ENCODE measurements at places on chromosomes 6 and 20.

GRCh38 chr6:160042788-160043301 lies 74.0 kb downstream of the IGF2R start:
- peak; percentile 77 for DNase-seq

DNA sequence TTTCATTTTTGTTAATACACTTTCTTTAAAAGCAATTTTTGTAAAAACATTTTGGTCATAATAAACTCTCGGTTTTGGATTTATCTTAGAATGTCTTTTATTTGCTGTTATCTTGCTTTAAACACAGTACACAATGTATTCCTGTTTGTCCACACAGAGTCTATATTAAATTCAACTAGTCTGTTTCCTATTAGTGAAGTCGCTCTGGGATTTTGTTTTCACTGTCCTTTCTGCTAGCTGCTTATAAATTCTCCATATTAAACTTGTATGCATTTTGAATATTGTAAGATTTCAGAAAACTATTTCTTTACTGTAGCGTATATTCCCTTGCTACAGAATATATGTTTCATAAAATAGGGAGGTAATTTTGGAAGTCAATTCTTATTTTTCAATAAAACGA lies 630.2 kb downstream of the HDGFL1 start:
- DNase-seq = no peak

DNA sequence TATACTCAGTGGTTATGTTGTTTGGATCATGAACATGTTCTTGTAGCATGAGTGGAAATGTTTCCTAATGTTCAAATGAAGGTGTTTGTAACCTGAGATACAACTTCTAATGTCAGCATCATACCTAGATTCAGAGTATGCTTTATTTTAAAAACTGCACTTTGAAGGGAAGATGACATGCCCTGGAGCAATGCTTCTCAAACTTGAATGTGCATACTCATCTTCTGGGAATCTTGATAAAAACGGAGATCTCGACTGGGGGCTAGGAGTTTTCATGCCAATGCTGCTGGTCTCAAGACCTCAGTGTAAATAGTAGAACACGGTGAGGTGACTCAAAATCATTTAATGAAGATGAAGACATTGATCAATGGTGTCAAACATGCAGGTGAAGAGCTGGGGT lies 440.0 kb upstream of the NOX3 start:
- DNase-seq = no peak

DNA sequence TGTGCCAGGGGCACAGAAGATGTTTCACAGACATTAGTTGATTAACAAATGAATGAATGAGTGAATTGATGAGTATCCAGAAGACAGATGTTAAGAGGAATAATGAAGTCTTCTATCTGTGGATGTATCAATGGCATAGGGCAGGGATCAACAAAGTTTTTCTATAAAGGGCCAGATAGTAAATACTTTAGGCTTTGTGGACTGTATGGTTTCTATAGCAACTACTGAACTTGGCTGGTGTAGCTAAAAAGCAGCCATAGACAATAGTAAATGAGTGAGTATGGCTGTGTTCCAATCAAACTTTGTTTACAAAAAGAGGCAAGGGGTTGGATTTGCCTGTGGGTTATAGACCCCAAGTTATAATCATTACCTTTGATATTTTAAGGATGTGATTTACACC lies 144.0 kb downstream of the PRL start:
- DNase-seq = no peak

- peak; percentile 89 for DNase-seq
Measured at GRCh38 chr20:37534401-37535157, 6.9 kb upstream of the BLCAP start.

- DNase-seq = peak; percentile 24
Measured at GRCh38 chr6:14412026-14412425, 294.5 kb downstream of the CD83 start.

GRCh38 chr20:51122931-51123658 lies 100.2 kb upstream of the KCNG1 start:
- DNase-seq = no peak

DNA sequence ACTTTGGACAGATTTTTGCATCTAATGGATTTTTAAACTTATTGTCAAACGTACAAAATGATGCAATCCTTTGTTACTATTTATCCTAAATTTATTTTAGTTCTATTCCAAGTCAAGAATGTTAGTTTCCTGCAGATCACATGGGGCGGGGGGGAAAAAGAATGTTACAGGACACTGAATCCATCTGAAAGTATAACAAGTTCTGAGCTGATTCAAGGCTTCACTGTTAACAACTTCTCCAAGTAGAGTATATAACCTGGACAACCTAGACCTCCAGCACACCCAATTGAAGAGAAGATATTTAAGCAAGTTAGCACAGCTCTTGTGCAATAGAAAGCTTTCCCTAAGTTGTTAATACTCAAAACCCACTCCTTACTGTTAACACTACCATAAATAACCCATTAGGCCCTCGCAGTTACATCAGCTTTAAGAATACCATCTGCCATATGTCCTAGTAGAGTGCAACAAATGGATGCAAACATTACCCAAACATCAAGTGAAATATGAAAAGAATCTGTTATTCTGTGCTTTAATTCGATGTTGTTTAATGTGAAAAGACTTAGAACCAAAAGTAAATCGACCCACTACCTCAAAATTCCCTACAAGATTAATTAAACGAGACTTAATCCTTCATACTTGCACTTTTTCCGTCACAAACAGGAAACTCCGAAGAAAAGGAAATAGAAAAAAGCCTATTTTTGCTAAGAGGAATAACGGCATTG lies 1.3 kb downstream of the SEC63 start:
- peak; percentile 62 for DNase-seq

DNA sequence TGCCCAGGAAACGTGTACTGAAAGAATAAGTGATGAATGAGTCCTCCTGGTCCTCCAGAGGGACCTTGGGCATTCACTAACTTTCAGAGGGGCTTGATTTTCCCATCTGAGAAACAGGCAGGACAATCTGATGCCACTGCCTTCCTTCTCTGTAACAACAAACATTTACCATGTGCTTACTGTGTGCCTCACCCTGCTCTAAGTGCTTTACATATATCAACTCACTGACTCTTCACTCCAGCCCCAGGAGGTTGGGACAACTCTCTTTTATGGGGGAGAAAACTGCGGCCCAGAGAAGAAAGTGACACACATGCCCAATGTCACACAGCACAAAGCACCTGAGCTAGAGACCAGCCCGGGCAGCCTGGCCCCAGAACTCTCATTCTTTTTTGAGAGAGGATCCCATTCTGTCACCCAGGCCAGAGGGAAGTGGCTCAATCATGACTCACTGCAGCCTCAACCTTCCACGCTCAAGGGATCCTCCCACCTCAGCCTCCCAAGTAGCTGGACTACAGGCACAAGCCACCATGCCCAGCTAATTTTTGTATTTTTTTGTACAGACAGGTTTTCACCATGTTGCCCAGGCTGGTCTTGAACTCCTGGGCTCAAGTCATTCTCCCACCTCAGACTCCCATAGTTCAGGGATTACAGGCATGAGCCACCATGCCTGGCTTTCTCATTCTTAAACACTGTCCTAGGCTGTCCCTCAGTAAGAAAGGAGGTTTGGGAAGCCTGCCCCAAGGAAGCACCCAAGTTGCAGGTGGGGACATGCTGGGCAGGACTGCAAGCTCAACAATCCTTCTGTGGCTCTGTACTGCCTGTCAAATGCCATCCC lies 38.0 kb downstream of the NOL4L start:
- DNase-seq = no peak

DNA sequence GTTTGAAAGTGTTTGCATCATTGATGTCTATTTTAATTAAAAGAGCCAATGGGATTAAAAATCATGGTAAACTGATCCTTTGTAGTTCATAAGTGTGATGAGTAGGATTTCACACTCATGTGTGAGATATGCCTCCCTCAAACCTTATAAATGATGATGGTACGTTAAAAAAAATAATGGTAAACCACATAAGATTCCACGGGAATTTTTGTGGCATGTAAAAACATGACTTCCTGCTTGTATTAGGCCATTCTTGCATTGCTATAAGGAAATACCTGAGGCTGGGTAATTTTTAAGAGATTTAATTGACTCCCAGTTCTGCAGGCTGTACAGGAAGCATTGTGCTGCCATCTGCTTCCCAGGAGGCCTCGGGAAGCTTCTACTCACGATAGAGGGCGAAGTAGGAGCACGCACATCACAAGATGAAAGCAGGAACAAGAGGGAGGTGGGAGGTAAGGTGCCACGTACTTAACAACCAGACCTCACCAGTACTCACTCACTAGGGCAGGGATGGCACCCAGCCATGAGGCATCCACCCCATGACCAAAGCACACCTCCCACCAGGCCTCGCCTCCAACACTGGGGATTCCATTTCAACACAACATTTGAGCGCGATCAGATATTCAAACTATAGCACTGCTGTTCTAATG lies 187.6 kb upstream of the QKI start:
- DNase-seq = no peak

DNA sequence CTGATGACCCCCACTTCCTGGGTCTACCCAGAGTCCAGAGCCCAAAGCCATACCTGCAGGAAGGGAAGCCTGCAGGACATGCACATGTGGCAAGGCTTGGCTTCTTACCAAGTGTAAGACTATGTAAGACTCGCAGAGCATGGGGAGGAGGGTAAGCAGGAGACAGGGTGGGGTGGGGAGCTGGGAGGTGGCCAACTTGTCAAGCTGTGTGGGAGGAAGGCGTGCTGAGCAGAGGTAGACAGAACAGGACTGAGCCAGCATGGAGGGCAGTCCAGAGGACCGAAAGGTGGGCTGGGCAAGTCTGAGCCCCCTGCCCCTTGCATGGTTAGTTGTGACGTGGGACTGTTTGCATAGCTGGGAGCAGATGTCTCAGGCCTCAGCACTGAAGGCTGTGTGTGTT lies 53.4 kb upstream of the RNF24 start:
- no peak for DNase-seq

DNA sequence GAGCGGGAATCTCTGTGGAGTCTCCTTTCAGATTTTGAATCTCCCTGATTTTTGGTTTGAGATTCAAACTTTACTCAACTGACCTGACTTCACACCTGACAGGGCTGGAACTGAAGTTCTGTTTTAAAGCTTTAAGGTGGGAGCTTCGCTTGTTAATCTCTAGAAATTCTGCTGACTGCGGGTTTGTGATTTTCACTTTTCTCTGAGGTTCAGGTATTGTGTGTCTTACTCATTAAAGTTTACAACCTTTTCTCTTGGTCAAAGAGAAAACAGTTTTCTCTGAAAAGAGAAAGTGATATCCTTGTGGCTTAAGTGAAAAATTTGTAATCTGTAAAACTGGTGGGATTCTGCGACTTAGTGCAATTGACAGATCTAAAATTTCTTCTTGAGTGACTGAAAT lies 20.7 kb upstream of the IGF2R start:
- no peak for DNase-seq

- no peak for DNase-seq
Measured at GRCh38 chr20:25338112-25339023, 52.3 kb downstream of the ABHD12 start.

GRCh38 chr6:159110748-159111147 lies 58.5 kb upstream of the FNDC1 start:
- no peak for DNase-seq

GRCh38 chr20:45098103-45098773 lies 2.7 kb downstream of the KCNS1 start:
- no peak for DNase-seq

- peak; percentile 98 for DNase-seq
Measured at GRCh38 chr6:113564371-113565171, 292.6 kb upstream of the MARCKS start.

DNA sequence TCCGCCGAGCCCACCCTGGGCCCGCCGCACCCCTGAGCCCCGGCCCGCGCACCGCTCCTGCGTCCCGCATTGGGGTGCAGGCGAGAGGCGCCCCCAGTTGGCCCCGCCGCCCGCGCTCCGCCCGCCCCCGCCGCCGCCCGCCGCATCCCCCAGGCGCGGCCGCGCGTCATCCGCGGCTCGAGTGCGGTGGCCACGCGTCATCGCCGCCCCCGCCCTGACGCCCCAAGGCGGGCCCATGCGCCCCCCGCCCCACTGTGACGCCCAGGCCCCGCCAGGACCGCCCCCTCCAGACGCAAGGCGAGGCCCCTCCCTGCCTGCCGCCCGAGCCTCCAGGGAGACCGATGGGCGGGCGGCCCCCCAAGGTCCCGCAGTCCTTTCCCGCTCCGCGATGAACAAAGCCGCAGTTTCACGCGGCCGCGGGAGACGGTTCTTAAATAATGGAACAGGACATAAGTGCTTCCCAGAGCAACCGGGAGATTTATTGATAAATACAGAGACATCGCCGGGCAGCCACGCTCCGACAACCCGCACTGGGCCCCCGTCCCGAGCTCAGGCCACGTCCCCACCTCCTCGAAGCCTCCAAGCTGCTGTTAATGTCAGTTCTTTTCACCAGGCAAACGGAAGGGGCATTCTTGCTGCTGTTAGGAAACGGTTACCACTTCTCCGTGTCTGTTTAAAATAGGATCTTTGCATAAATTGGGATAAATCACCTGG lies at the start of gene ANKRD60:
TSS of gene ANKRD60 (minus strand) at position 170 of the 714 bp plus-strand sequence. CDS start at position 170, 0 bp downstream.
- peak; percentile 34 for DNase-seq

- DNase-seq = no peak
Measured at GRCh38 chr6:160328447-160328846, 19.7 kb upstream of the SLC22A3 start.

DNA sequence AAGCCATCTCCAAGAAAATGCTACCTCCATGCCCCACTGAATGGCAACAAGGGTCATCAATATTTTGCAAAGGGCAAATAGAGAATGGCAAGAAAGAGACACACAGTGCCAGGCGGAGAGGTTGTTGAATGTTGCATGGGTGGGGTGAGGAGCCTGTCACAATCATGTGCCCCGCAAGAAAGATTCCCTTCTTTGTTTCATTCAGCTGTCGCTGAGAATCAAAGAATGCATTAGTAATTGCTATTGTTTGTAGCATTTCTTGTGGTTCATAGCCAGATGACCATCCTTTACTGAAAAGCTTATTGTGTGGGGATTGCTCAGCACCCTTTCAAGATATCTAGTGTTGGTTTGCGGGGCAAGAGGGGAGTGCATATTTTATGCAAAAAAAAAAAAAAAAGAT lies 166.5 kb upstream of the QKI start:
- DNase-seq = no peak

GRCh38 chr6:133623621-133624020 lies 265.3 kb upstream of the TCF21 start:
- no peak for DNase-seq

DNA sequence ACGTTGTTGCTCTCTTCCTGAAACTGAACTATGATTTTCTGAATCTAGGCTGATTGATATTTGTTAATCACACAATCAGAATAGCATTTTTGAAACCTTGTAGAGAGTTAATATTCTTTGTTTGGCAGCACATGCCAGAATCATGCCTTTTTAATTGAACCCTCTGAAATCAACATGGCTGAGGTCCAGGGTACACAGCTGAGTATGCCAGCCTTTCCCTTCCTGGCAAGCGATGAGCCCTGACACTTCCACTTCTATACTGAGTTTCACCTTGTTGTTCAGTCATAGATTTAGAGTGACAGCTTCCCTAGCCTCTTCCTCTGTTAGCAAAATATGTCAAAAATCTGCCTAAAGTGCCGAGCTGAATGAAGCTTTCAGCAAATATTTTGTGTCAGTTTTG lies 6.8 kb downstream of the HDDC2 start:
- no peak for DNase-seq

DNA sequence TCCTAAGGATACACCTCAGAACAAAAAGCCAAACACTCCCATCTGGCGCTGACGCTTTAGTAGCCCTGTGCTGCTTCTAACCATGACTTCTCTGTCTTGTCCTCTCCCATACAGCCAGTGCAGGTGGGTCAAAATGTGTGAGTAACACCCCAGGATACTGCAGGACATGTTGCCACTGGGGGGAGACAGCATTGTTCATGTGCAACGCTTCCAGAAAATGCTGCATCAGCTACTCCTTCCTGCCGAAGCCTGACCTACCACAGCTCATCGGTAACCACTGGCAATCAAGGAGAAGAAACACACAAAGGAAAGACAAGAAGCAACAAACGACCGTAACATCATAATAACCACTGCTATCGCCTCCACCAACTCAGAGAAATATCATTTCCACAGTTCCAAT lies 1.4 kb downstream of the DEFB132 start:
- peak; percentile 23 for DNase-seq

Measured in fibroblast of the aortic adventitia (primary cell).